ENCODE measurements at places on chromosomes 13 and 19.

GRCh38 chr13:94369972-94370436, 109.5 kb downstream of the DCT start:
- no peak for DNase-seq

DNA sequence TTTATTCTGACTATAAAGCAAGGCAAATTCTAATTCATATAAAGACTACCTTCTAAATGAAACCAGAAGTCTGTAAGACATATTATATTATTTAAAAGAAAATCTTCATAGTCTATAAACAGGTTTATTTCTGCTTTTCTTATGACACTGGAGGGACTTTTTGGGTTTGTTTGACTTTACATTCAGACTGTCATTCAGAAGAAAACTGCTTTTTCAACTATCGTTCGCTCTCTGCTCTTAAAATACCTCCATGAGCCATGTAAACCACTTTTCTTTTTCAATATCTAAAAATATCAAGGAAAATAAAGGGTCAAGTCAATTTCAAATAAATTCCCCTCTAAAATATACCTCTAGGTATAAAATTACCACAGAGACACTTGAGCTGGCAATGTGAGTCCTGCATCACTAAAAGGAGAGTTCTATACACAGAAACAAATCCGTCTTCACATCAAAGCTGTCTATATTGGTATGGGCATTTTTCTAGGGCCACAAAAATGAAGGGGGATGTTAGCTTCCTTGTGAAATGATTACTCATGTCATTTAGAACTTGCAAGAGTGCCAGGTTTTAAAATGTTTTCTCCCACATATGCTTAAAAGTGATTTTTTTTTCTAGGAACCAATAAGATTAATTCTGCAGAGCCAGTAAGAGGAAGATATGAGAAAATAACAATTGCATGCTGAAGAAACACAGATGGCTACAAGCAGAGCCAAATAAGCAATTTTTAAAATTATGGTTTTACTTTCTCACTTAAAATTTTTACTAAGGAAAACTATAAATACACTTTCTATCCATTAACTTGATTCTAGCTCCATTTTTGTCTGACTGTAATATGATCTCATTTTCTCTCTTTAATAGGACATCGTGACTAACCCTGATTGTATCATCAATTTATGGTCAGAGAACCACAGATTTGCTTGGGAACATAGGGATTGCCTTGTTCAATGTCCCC, 181.8 kb downstream of the TBC1D4 start:
- DNase-seq = no peak

GRCh38 chr13:28637714-28638355, 21.1 kb upstream of the POMP start:
- no peak for DNase-seq

- DNase-seq = no peak
Observed at GRCh38 chr19:10921910-10922637, 6.4 kb downstream of the YIPF2 start.

- no peak for DNase-seq
Observed at GRCh38 chr13:30690282-30691188, 44.8 kb upstream of the ALOX5AP start.

GRCh38 chr13:74710006-74710405, 575.8 kb upstream of the KLF12 start:
- no peak for DNase-seq

- DNase-seq = no peak
Observed at GRCh38 chr19:56949626-56950025, 109.1 kb upstream of the PEG3 start.

- no peak for DNase-seq
Observed at GRCh38 chr19:743168-743687, 7.7 kb upstream of the MISP start.

DNA sequence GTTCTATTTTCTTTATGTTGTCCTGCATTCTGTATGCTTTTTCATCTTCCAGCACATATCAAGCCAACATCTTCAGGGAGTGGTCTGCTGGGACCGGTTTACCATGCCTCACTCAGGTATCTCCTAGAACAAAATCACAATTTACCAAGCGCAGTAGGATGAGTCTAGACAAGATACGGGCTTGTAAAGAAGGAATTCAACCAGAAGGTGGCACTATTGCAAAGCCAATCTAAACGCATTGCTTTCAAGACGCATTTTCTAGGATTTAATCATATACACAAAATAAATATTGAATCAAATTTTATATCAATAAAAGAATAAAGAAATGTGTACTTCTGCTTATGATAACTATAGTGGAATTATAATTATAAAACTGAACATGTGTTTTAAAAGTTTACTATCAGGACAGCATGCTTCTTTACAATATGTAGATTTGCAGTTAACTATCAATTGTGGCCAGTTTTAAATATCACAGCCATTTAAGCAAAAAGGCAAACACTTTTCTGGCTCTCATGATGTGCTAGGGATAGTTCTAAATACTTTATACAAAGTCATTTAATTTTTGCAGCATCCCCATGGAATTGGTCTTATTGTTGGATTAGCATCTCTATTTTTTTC, 16.1 kb upstream of the TPP2 start:
- no peak for DNase-seq

DNA sequence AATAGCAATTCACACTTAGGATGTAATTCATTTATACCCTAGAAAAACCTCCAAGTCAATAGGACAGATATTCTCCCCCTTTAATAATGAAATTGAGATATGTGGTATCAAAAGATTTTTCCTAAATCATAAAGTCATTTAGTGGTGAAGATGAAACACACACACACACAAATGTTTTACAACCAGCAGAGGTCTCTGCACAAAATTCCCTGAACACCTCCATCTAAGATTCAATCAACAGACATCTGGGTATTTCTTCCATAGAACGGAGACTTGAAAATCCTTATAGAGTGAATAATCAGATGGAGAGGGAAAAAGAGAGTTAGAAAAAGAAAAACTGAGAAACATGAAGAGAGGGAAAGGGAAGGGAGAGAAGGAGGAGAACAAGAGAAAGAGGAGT, 52.8 kb downstream of the MYCBP2 start:
- DNase-seq = no peak

- DNase-seq = peak; percentile 19
Observed at GRCh38 chr19:34217952-34218817, 36.2 kb upstream of the GARRE1 start.

Measured in stimulated activated CD4-positive, alpha-beta T cell treated with anti-CD3 and anti-CD28 coated beads, Interleukin-12 subunit alpha, Interleukin-12 subunit beta, amount 100 ng/mL, for 24 hours (primary cell).